ENCODE measurements at places on chromosomes 2 and 18.

GRCh38 chr18:49441338-49441938 is 19.0 kb downstream of the DYM start:
- no peak for DNase-seq

GRCh38 chr2:31199206-31199605 is 18.1 kb downstream of the CAPN14 start:
- DNase-seq = no peak

DNA sequence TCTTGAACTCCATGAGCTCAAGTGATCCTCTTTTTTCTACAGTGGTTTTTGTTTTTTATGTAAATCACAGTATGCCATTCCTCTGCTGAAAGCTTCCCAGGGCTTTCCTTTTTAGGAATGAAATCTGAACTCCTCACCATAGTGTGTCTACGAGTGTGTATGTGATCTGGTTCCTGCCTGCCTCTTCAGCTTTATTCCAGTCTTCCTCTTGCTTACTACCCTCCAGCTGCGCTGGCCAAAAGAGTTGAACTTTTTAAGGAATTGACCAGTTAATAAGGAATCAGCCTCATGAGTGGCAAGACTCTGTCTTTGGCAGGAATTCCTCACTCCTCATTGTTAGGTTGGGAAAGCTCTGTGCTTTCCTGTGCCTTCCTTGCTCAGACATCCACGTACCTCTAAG is 4.0 kb downstream of the CCT7 start:
- no peak for DNase-seq

- DNase-seq = no peak
These were observed 38.3 kb downstream of the KLHL29 start for GRCh38 chr2:23423062-23423872.

GRCh38 chr2:139353874-139354273 is 573.7 kb upstream of the NXPH2 start:
- no peak for DNase-seq

- DNase-seq = no peak
These were observed 510.0 kb upstream of the ZEB2 start for GRCh38 chr2:145029873-145030272.

DNA sequence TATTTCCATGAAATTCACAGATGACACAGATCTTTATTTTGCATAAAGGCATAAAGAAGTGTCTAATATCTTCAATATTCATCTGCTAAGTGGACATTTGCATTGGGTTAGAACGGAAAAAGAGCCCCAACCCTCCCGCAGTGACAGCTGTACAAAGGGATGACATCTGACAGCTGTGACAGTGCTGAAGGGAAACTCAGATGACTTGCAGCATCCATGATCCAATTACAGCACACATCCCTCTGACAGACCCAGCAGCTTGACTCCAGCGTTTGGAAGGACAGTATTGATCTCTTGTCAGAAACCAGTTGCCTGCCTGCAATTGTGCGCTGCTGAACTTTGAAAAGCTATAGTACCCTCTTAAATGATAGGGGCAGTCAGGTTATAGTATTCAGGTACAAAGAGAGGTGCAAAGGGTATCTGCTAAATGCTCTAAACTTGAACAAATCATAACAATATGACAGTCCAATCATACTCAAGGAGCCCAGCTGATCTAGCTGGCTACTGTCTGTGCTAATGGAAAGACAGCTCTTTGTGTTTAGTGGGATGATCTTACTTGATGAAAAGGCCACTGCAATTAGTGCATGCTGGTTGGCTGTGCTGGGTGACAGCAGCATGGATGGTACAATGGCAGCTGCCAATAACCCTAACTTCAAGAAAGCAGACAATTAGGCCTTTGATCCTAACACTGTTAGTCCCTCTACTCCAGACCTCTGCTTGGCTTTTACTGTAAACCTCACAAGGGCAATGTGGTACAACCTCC is 599.2 kb downstream of the NR4A2 start:
- no peak for DNase-seq
